Naive thymus-derived CD4-positive, alpha-beta T cell (primary cell): ENCODE measurements at places on chromosomes 7 and 10.

- no peak for DNase-seq
Observed at GRCh38 chr10:14684354-14684753, 90.3 kb downstream of the FAM107B start.

DNA sequence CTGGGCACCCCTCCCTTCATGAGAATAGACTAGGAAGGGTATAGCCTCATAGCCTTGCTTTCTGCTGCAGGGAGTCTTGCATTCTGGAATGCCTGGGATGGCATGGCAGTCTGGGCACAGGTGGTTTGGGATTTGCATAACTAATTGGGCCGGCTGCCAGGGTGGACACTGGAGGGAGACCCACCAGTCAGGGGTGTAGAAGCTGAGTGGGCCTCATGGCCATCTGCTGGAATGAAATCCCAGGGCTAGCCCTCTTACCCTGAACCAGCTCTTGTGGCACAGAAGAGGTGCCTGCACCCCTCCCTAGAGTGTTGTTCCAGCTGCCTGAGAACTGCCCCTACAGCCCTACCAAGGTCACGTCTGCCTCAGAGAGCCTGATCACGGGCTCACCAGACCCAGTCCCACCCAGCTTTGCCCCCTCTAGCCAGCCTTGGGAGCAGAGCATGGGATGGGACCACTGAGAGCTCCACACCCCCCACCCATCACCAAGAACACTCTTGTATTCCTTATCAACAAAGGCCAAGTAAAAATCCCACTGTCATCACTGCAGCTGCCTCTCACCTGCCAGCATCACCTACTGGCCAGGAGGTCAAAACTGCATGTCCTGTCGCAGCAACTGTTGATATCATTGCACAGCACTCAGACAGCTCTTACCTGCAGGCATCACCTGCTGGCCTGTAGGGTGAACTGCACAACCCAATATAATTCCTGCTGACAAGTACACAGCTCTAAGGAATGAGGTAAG is 148.9 kb downstream of the ZEB1 start:
- DNase-seq, result no peak

- no peak for DNase-seq
Observed at GRCh38 chr7:156279635-156280034, 360.9 kb upstream of the RNF32 start.

DNA sequence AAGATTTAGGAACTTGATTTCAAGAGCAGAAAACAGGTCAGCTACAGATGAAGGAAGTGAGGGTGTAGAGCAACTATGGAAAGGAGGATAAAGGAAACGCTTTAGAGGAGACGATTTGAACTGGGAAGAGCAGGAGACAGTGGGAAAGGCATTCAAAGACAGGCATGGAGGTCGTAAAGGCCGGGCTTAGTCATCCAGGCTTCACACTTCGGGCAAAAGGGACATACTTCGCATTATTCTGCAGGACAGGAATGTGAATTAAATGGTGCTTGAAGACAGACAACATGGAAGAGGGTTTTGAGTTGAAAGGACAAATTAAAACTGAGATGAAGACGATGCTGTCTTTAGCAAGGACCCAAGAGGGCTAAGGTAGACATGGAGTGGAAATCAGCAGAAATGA is 8.1 kb downstream of the FAM171A1 start:
- no peak for DNase-seq

DNA sequence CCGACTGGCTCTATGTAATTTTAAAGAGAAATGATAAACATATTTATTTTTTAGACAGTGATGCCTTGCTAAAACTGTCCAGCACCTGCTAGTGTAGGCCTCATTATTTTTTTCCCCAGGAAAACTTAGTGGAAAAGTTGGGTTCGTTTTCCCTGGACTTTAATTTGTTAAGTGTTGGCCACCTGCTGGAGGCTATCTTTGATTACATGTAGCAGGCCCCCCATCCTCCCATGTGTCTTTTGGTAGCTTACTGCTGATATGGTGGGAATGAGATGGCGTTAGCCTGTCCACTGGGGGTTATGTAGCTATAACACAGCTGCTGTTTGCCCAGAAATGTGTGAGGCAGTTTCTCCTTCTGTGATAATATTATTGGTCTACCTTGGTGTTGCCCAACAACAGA is 265.0 kb downstream of the SORCS3 start:
- DNase-seq, result no peak
